ENCODE measurements at places on chromosomes 5 and 9. TPM values are rescaled to one million over a fixed set of nuclear protein-coding genes. Genes with fewer than 3 reads are reported as not detected.

The PRR7 gene
- 22.1 TPM for polyA plus RNA-seq

The SLC36A2 gene
- polyA plus RNA-seq = not detected

The C6 gene
- polyA plus RNA-seq = not detected

The FREM1 gene
- polyA plus RNA-seq = not detected

The NEUROG1 gene
- not detected for polyA plus RNA-seq

The NTNG2 gene
- polyA plus RNA-seq = 3.6 TPM

The PTPN3 gene
- polyA plus RNA-seq = not detected

The AMBP gene
- polyA plus RNA-seq = not detected

The PCDHGB2 gene
- polyA plus RNA-seq = 0.09 TPM

The CCIN gene
- 0.14 TPM for polyA plus RNA-seq

The ZNF300 gene
- polyA plus RNA-seq = 1.2 TPM

The GRXCR2 gene
- polyA plus RNA-seq = not detected

The GGTA1 gene
- polyA plus RNA-seq = not detected

The TRAF1 gene
- polyA plus RNA-seq = 12.1 TPM

The LRRTM2 gene
- polyA plus RNA-seq = not detected

The DMGDH gene
- polyA plus RNA-seq = not detected

The NUDT2 gene
- polyA plus RNA-seq = 24.6 TPM

The INPP5E gene
- polyA plus RNA-seq = 5.3 TPM
